Substantia nigra (tissue), 51 donors: ENCODE measurements at places on chromosomes 2 and 18.

DNA sequence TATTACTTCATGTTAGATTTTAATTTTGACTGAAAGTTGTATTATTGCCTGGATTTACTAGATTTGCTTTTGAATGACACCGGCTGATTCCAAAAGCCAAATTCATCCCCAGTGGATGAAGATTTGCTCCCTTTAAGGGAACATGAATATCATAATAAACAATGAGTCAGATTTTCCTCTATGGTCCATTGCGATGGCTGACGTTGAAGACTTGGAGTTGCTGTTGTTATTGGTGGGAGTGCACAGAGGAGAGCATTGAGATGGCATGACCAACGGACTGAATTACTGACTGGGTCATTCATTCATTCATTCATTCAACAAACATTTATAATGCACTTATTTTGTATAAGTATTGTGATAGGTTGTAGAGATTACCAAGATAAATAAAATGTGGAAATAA lies 33.4 kb upstream of the LYPD1 start:
- no peak for DNase-seq

GRCh38 chr2:6526093-6526824 lies 339.4 kb downstream of the CMPK2 start:
- no peak for DNase-seq

DNA sequence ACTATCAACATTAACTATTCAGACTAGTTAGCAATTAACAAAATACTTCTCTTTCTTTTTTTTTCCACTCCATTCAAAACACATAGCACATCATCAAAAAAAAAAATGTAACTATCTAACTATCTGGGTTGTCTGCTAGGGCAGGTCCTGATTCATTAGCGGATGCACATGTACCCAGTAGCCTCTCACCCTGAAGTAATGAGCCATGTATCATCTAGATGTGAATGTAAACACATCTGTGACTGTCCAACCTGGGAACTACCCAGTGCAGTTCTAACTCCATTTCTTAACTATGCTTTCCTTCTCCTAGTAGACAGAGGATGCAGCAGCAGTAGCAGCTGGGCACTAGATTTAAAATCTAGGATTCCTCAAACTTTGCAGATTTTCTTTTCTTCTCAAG lies 183.1 kb upstream of the PIK3C3 start:
- no peak for DNase-seq

- DNase-seq, result no peak
Observed at GRCh38 chr2:95122197-95122551, 566 bp upstream of the MRPS5 start.

GRCh38 chr2:19900931-19901441 lies 797 bp downstream of the TTC32 start:
- DNase-seq, result no peak

DNA sequence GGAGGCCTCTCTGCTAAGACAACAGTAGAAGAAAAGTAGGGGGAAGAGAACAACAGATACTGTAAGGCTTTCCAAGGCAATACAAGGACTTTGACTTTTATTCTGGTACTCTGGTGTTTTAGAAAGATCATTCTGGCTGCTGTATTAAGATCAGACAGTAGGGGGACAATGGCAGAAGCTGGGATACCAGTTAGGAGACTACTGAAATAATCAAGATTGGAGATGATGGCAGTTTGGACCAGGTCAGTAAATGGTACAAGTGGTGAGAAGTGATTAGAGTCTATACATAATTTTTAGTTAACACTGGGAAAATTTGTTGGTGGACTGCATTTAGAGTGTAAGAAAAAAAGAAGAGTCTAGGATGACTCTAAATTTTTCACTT lies 139.7 kb downstream of the ROCK1 start:
- no peak for DNase-seq

DNA sequence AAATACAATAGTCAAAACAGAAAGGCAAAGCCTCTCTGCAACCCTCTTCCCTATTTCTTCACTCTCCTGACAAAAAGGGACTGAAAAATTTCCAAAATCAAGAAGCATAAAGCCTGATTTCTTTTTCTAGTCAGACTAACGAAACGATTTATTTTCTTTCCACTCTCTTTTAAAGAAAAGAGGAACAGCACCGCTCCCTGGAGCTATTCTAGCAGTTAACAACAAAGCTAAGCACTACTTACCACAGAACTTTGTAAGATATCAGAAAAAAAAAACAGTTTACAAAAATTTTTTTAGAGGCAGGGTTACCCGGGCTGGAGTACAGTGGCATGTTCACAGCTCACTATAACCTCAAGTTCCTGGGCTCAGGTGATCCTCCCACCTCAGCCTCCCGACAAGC lies 14.4 kb upstream of the FHL2 start:
- no peak for DNase-seq

GRCh38 chr2:24365051-24365450 lies 4.7 kb upstream of the ITSN2 start:
- DNase-seq, result peak; percentile 50

- DNase-seq, result no peak
Observed at GRCh38 chr18:45328811-45329210, 286.5 kb upstream of the SLC14A2 start.

- DNase-seq, result no peak
Observed at GRCh38 chr2:156087875-156088274, 244.6 kb downstream of the NR4A2 start.

DNA sequence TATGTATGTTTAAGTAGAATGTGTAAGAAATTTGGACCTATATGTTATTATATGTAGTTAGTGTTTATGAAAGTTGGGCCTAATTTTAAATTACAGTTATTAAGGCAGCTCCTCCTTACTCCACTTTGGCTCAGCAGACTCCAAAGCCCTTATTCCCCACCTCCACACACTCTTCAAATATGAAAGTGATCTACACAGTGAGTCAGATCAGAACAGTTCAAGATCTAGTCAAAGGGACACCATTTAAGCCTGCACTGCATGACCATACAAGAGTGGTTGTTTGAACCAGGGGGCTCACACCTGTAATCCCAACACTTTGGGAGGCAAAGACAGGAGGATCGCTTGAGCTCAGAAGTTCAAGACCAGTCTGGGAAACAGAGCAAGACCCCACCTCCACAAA lies 21.2 kb upstream of the PMAIP1 start:
- DNase-seq, result no peak

DNA sequence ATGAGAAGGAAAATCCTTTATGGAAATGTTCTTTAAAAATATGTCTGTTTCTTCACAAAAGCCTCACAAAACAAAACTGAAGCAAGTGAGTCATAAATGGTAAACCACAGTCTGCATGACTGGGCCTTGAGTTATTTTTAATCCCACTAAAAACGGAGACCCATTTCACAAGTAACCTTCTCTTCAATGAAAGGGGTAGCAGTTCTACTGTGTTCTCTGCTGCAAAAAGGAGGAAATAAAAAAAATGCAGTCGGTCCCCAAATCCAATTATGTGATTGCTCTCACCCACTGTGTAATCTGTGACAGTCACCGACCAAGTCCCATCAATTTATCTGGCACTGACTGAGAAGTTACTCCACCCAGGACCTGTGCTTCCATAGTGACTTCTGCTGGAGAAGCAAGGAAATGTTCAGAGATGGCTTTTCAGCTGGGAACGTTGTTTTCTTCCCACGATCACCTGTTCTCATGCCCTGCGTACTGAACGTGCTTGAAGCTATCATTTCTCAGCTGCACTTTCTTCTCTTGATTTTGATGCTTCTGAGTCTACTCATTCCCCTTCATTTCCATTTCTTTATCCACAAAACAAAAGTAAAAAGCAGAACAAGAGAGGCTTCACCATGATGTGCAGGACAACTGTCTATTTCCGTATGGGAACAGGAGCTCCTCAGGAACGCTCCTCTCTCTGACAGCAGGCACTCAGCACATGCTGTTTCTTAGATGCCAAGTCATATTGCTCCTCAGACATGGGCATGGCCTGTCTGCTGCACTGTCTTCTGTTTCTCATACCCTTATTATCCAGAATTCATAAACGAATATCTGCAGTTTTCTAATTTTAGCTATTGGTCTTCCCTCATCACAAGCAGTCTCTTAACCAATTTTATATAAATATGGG lies 80.0 kb upstream of the TMEM200C start:
- DNase-seq, result no peak

GRCh38 chr2:129895526-129896082 lies 83.9 kb upstream of the RAB6C start:
- no peak for DNase-seq

DNA sequence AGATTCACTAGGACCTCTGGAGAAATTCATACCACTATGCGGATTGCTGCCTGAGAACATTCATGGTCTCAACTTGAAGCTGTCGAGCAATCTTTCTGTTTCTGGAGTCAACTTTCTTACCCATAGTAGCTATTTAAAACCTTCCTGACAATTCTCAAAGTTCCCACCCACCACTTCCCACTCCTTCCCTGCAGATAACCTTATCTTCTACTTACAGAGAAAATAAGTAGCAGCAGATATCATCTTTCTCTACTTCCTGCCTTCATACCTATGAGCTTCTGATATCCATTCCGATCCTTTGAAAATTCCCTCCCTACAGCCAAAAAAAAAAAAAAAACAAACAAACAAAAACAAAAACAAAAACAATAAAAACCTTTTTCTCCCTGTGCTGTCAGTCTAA lies 81.2 kb upstream of the CYRIA start:
- no peak for DNase-seq

GRCh38 chr2:21422050-21422449 lies 298.3 kb downstream of the TDRD15 start:
- DNase-seq, result no peak

- DNase-seq, result no peak
Observed at GRCh38 chr18:36724169-36724568, 104.6 kb downstream of the TPGS2 start.

DNA sequence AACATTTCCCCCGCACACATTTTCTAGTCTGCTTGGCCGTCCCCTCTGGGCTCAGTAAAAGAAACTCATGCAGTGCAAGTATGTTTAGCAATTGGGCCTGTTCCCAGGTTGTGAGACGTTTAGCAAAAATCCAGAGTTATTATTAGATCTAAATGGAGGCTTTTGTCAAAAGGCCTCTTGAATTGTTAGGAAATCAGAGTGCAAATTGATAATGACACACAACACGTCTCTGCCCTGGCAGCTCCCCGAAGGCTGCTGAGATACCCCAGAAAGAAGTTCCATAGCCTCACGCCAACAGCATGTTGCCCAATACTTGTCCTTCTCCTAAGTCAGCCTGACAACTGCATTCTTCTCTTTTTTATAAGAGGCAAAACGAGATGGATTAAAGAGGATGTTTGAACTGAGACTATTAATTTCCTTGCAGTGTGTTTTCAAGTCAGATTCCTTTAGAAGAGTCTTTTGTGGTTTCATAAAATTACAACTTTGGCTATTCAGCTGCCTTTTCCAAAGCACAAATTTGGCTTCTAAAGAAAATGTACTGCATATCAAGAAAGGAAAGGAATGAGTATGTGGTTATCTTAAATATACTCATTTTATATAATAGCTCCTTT lies 202.2 kb downstream of the TRIB2 start:
- DNase-seq, result no peak

DNA sequence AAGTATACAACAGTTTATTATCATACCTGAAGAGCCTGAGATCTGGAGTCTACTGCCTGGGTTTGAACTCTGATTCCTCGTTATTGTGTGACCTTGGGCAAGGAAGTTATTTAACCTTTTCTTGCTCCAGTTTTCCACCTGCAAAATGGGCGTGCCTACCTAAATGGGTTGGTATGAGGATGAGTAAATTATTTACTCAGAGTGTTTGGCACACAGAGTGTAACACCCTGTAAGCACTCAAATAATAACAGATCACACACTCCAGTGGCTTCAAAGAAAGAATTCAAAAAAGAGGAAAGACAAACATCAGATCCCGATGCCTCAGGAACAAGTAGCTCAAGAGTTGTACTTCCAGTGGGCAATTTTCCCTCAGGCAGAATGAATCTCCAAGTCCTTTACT lies 2.4 kb downstream of the SRD5A2 start:
- DNase-seq, result no peak

GRCh38 chr2:67394734-67395133 lies 2.4 kb upstream of the ETAA1 start:
- no peak for DNase-seq

DNA sequence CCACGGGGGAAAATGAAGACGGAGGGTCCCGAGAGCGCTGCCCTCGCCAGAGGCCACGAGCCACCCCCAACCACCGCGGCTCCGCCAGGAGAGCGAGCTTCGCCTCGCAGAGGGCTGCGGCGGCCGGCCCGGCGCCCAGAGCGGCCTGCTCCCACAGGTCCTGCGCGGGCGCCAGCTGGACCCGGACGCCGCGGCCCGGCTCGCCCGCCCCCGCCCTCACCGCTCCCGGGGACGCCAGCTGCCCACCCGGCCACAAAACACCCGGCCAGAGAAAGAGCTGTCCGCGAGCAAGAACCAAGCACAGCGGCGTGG lies 709 bp downstream of the PTPN2 start:
- DNase-seq, result no peak

GRCh38 chr2:6787376-6787775 lies 78.3 kb downstream of the CMPK2 start:
- DNase-seq, result no peak

DNA sequence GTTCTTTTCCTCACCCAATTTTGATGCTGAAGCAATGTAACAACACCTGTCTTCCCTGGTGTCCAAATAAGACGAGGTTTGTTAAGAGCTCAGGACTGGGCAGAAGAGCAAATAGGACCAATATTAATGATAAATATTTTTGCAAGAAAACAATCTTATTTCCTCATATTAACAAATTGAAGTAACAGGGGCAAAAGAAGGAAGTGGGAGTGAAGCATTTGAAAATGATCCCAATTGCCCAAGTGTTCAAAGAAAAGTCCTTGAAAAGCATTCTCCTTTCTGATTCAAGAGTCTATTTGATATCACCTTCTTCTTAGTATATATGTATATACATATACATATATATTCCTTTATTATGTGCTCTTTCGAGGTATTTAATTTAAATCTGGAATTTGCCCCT lies 418.8 kb downstream of the ARHGAP15 start:
- no peak for DNase-seq

DNA sequence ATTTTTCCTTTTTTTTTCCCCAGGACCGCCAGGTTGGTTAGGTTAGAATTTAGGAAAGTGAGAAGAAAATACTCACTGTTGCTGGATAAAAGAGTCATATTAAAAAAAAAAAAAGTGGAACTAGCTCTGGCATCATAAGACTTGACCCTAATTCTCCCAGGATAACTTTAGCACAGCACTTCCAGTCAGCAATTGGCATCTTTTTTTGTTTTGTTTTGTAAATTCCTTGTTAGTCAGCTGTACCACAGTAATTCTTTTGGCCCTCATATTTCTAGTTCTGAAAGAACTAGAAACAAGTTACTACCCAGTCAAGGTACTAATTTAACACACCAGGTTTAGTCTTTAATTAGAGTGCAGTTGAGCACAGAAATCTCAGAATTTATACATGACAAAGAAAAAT lies 873.5 kb upstream of the POU3F3 start:
- DNase-seq, result no peak

DNA sequence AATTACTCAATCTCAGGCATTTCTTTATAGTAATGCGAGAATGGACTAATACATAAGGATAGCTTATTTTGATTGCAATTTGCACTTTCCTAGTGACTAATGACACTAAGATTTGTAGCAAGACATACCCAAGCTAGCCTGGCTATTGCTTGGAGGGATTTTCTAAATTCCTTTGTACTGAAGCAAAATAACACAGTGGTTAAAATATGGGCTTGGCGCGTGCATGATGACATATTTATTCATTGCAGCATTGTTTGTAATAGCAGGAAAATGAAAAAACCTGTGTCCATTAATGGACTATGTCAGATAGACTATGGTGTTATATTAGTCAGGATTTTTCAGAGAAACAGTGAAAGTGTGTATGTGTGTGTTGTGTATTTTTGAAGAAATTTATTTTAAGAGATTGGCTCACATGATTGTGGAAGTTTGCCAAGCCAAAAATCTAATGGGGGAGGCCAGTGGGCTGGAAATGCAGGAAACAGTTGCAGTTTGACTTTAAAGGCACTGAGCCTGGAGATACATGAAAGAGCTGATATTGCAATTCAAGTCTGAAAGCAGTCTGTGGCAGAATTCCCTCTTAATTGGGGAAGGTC lies 16.7 kb upstream of the LAPTM4A start:
- DNase-seq, result no peak
